Dermis blood vessel endothelial cell (primary cell): ENCODE measurements at places on chromosomes 1 and 21. TPM values are rescaled to one million over a fixed set of nuclear protein-coding genes. Genes with fewer than 3 reads are reported as not detected.

Gene NHLH1
- under 0.01 and 0.05 TPM in 2 replicates for total RNA-seq

Gene LCE1D
- not detected in 2 replicates for total RNA-seq

Gene LMX1A
- total RNA-seq = not detected in 2 replicates

Gene SLC5A9
- total RNA-seq = 0.05 TPM in 1 of 2 replicates, not detected in the other

Gene LENEP
- not detected in 2 replicates for total RNA-seq

Gene USH2A
- not detected in 2 replicates for total RNA-seq

Gene SLC1A7
- total RNA-seq = not detected in 2 replicates

Gene FCRL4
- not detected in 2 replicates for total RNA-seq

Gene HRNR
- total RNA-seq = under 0.01 TPM in 1 of 2 replicates, not detected in the other

Gene OR2L3
- not detected in 2 replicates for total RNA-seq

Gene MAP10
- 1.2 and 1.7 TPM in 2 replicates for total RNA-seq

Gene CHAF1B
- total RNA-seq = 2.2 and 5.8 TPM in 2 replicates

DNA sequence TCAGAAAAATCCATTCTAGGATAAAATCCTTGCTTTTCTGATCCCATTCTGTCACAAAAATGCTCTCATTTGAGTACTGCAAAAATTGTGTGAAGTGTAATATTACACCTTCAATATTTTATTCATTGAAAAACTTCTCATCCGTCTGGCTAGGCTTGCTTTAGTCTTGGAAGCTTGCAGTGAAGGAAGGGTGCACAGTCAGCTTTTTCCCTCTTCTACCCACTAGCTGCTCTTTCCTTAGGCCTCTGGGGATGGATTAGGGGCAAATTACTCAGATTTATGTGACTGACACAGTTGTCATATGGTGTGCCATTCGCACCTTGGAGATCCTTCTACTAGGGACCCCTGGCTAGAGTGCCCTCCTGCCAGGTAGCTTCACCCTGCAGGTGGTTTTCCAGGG lies 32.1 kb downstream of the OVAAL start:
- no peak for DNase-seq

- DNase-seq = no peak
Observed at GRCh38 chr21:45326169-45326851, 38.6 kb upstream of the POFUT2 start.

DNA sequence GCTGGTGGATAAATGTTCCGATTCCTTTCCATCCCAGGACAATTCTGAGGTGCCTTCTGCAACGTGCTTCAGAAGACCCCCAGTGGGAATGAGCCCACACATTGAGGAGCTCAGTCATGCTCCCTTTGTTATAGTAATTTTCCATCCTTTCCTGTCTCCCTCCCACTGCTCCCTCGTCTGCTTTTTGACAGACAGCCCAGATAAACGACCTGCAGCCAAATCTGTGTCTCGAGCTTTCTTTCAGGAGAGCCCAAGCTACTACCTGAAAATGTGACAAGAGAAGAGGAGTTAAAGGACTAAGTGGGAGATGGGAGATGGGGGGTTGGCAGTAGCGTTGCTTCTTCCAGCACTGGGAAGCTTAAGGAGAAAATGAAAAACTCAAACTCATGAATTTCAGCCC lies 65.9 kb upstream of the LRRN2 start:
- no peak for DNase-seq

DNA sequence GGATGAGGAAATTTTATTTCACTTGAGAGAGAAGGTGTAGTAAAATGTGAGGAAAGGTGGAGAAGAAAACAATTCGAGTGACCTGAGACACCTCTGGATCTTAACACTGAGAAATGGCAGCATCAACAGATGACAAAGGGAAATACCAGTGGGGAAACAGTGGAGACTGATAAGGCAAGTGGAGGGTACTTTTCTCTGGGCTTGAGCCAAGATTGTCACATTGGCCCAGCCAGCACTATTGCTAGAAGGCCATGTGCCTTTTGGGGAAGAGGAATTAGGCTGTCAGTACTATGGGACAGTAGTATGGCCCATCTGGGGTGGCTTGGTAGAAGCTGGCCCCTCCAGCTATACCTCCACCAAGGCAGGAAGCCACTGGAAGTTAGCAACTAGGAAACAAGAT lies 8.4 kb downstream of the SYPL2 start:
- no peak for DNase-seq

GRCh38 chr1:238895911-238896310 lies 490.5 kb upstream of the CHRM3 start:
- DNase-seq = no peak

GRCh38 chr1:164618202-164618564 lies 59.2 kb downstream of the PBX1 start:
- DNase-seq = no peak

DNA sequence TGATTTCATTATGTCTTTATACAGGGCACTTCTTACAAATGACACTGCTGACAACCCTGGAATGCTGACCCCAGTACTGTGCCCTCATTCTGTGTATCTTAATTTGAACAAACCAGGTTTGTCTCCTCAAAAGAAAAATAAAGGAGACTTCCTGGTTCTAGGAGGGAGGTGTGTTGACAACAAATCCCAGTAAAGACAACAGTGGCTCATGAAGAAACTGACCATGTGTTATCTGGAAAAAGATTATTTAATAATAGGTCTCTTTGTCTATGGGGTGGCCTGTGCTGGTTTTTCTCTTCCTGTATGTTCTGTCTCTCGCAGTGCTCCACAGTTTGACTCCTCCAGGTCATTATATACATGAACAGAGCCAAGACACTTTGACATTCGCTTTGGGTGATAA lies 454.6 kb downstream of the LMO4 start:
- no peak for DNase-seq

- DNase-seq = peak; percentile 21
Observed at GRCh38 chr1:226884966-226885820, 14.8 kb downstream of the PSEN2 start.

DNA sequence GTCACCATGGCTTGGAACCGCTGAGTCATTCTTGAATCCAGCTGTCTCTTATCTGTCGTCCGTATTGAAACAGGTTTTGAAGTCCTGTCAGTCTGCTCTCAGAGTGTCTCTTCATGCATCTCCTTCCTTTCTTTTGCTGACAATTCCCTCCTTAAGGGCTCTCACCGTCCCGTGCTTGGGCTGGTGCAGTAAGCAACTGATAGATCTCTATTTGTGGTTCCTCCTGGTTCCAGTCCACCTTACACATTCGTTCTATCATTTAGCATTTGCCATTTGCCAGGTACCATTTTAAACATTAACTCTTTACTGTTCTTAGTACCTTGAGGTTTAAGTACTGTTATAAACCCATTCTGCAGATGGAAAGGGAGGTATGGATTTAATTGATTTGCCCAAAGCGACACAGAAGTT lies 88.9 kb downstream of the DYRK1A start:
- DNase-seq = peak; percentile 18

GRCh38 chr1:234532503-234532922 lies 53.5 kb upstream of the TARBP1 start:
- DNase-seq = no peak

- no peak for DNase-seq
Observed at GRCh38 chr1:4408380-4408779, 246.0 kb upstream of the AJAP1 start.

GRCh38 chr1:7576946-7577657 lies 194.0 kb upstream of the VAMP3 start:
- DNase-seq = peak; percentile 67

- DNase-seq = no peak
Observed at GRCh38 chr1:117044217-117044616, 15.9 kb upstream of the TTF2 start.

GRCh38 chr1:19425646-19426239 lies 59.6 kb downstream of the CAPZB start:
- no peak for DNase-seq

DNA sequence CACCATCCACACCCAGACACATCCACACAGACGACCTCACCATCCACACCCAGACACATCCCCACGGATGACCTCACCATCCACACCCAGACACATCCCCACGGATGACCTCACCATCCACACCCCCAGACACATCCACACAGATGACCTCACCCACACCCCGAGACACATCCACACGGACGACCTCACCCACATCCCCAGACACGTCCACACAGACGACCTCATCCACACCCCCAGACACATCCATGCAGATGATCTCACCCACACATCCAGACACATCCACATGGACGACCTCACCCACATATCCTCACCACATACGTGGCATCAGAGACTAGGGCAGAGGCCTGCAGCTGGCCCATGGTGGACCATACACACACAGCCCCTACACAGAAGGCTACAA lies 14.7 kb upstream of the FABP3 start:
- DNase-seq = no peak

DNA sequence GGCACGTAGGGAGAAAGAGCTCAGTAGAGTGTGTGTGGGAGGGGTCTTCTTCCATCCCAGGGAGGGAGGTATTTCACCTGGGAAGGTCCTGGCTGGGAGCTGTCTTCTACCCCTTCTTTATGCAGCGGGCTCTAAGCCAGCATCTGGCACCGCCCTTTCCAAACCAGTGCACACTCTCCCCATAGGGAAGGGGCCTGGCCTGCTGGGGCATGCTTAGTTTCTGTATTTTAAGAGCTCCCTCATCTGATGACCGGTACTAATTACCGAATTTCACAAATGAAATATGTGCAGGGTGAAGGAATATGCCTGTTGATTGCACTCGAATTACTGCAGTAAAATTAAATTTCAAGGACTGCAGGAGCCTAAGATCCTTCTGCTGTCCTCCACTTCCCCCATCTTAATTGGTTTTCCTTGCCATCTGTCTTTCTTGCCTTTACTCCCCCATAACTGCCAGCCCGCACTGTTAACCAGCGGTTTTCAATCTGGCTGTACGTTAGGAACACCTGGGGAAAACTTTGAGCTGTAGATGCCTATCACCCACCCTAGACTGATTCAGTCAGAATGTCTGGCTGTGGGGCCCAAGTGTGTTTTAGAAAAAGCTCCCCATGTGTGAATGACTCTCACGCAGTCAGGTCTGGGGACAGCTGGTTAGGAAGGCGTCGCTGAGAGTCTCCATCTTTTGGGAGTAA lies 20.1 kb downstream of the GALNT2 start:
- no peak for DNase-seq

DNA sequence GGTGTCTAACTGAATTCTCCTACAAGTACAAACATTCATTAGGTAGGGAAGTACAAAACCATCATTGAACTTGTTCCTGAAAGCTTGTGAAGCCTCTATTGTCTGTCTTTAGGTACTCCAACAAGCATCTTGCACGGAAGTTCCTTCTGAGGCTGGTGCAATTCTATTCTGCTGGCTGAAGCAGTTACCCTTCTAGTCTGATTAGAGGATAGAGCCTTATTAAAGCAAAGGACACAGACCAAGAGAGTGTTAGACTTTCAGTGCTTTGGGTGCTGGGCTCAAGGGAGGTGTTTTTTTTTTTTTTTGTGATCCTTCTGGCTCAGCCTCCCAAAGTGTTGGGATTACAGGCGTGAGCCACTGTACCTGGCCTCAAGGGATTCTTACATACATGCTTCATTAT lies 43.8 kb downstream of the HHAT start:
- no peak for DNase-seq

GRCh38 chr1:21550097-21550496 lies 40.9 kb downstream of the ALPL start:
- DNase-seq = no peak

DNA sequence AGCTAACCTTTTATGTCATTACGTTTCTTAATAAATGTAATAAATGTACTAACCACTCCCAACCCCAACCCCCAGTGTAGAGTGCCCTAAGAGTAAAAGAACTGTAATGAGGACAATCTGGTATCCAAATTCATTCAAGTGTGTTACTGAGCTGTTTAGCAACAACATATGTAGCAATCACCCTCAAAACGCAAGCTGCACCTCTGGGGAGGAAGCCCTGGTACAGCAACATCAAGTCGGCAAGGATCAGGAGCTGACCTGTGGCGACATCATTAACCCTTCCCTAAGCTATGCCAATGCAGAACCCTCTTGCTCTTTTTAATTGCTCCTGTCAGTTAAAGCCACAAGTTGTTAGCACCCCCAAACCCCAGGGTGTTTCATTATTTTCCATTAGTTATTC lies 47.1 kb downstream of the STX6 start:
- no peak for DNase-seq

- no peak for DNase-seq
Observed at GRCh38 chr1:190226006-190226405, 251.7 kb downstream of the BRINP3 start.

- peak; percentile 48 for DNase-seq
Observed at GRCh38 chr1:165854101-165854845, 26.9 kb downstream of the UCK2 start.

DNA sequence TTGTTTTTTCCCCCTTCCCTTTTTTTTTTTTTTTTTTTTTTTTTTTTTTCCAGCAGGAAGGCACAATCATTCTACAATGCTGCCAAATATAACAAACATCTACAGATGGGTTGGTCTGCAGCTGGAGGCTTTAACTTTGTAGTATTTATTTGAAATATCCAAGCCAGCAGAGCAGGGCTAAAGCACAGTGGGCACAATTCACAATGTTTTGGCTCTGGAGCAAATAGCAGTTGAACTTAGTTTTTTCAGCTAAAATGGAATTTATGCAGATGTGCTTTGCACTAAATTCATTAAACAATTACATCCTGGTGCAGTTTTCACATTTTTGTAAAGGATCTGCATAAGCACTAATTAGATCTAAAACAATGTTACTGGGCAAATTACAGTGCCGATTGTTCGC lies 39.8 kb upstream of the ZBTB18 start:
- DNase-seq = peak; percentile 67

DNA sequence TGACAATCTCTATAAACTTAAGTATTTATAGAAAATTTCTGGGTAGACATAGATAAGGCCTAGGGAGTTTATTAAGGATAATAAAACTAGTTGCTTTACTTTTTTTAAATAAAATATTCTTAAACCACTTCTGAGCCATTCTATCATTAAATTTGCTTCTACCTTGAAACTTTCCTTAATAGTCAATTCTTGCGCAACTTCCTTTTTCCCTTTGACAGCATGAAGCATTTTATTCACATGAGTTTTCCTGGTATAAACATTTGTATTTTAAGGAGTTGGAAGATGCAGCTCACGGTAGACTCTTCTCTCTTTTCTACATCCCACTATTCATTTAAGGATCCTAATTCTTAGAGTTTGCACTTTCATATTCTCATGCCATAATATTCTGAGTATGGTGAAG lies 75.8 kb upstream of the DPH5 start:
- DNase-seq = peak; percentile 5

DNA sequence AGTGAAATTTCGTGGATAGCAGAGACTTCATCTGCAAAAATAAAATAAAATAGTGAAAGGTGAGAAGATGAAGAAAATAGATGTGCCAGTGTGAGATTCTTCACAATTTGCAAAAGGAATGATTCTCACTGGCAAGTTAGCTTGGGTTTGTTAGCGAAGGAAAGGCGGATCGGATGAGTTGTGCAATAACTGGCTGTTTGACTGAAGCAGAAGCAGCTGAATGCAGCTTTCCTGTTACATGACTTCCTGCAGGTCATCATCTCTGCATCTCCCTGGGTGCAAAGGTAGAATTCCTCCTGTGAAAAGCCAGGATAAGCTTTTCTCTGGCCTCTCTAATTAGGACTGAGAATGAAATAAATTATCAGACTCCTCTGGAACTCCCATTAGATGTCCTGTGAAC lies 263.1 kb upstream of the CHRM3 start:
- DNase-seq = no peak
